ENCODE measurements at places on chromosomes 7 and 10. TPM values are rescaled to one million over a fixed set of nuclear protein-coding genes. Genes with fewer than 3 reads are reported as not detected.

Gene MNX1
- 0.10 TPM for total RNA-seq

Gene MSANTD7
- 13.8 TPM for total RNA-seq

Gene FKBP9
- total RNA-seq = 196 TPM

Gene SORCS1
- not detected for total RNA-seq

Gene ZNF467
- 6.8 TPM for total RNA-seq

Gene VAX1
- total RNA-seq = not detected

Gene UNCX
- total RNA-seq = not detected

Gene CDCA7L
- 36.5 TPM for total RNA-seq

Gene PRRT4
- total RNA-seq = not detected

Gene C10orf53
- not detected for total RNA-seq

Gene CPA2
- total RNA-seq = not detected

Gene PSMA2
- total RNA-seq = 56.6 TPM

Gene SPDYE2B
- total RNA-seq = not detected
